RPMI7951 (cell line): ENCODE measurements at places on chromosomes 1 and 21. TPM values are rescaled to one million over a fixed set of nuclear protein-coding genes. Genes with fewer than 3 reads are reported as not detected.

The GNG4 gene
- total RNA-seq = 2.0 and 2.4 TPM in 2 replicates

The MSH4 gene
- 0.10 TPM in 1 of 2 replicates, not detected in the other for total RNA-seq

The RIMKLA gene
- total RNA-seq = 0.12 and 0.88 TPM in 2 replicates

The PPP1R15B gene
- 18.3 and 21.7 TPM in 2 replicates for total RNA-seq

The PTPN7 gene
- total RNA-seq = not detected in 2 replicates

The EIF3I gene
- total RNA-seq = 423 and 475 TPM in 2 replicates

The HIVEP3 gene
- total RNA-seq = 4.1 and 5.4 TPM in 2 replicates

The MAB21L3 gene
- not detected in 2 replicates for total RNA-seq

The UBXN10 gene
- total RNA-seq = 0.10 and 0.12 TPM in 2 replicates

The CRYAA gene
- not detected in 2 replicates for total RNA-seq

The PLA2G2D gene
- total RNA-seq = not detected in 2 replicates

The GPX7 gene
- 32.6 and 38.9 TPM in 2 replicates for total RNA-seq

The ABCG1 gene
- not detected in 2 replicates for total RNA-seq

The PLA2G5 gene
- total RNA-seq = not detected in 2 replicates

The TMEM79 gene
- total RNA-seq = 2.4 TPM in 2 replicates

The YBEY gene
- 9.9 and 18.5 TPM in 2 replicates for total RNA-seq
